ENCODE measurements at places on chromosomes 7 and 10.
A peak's percentile ranks its signal among the peaks of the same experiment; 100 is the strongest.

DNA sequence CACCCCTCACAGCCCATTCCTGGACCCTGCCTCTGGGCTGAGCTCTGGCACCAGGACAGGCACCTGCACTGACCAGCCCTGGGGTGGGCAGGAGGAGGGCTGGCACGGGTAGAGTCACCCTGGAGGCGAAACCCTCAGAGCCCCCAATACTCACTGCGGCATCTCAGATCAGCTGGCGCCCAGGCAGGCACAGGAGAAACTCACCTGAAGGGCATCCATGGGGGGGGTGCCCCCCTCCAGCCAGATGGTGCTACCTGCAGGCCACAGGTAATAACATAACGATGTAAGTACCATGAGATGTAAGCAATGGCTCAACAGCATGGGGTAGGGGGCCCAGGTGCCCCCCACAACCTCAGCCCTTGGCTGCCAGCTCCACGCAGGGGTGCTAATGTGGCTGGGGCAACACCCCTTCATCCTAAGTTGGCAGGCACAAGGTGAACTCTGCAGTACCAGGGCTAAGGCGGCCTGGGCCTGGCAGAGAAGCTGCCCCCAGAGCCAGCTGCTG lies 12.1 kb upstream of the PYROXD2 start:
- DNase-seq, result no peak

DNA sequence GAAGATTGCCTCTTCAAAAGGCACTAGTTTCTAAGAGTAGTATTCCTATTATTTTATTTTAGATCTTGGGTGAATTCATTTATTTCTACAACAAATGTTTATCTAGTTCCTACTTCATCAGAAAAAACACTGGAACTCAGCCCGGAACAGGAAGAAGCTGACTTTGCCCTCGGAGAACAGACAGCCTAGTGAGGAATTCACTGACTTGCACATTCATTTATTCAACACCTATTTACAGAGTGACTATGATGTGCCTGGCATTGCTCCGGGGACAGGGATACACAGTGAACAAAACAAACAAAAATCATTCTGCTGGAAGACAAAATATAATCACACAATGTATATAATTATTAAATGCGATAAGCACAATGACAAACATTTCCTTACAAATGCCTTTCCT lies 54.4 kb upstream of the SDK1 start:
- no peak for DNase-seq

- DNase-seq, result no peak
Measured at GRCh38 chr10:100175875-100176274, 10.0 kb downstream of the ERLIN1 start.

GRCh38 chr10:19488592-19489280 lies 327.5 kb upstream of the PLXDC2 start:
- no peak for DNase-seq

GRCh38 chr7:102395592-102395872 lies 631 bp upstream of the PRKRIP1 start:
- no peak for DNase-seq

- DNase-seq, result no peak
Measured at GRCh38 chr10:80472234-80473095, 18.4 kb downstream of the TSPAN14 start.

DNA sequence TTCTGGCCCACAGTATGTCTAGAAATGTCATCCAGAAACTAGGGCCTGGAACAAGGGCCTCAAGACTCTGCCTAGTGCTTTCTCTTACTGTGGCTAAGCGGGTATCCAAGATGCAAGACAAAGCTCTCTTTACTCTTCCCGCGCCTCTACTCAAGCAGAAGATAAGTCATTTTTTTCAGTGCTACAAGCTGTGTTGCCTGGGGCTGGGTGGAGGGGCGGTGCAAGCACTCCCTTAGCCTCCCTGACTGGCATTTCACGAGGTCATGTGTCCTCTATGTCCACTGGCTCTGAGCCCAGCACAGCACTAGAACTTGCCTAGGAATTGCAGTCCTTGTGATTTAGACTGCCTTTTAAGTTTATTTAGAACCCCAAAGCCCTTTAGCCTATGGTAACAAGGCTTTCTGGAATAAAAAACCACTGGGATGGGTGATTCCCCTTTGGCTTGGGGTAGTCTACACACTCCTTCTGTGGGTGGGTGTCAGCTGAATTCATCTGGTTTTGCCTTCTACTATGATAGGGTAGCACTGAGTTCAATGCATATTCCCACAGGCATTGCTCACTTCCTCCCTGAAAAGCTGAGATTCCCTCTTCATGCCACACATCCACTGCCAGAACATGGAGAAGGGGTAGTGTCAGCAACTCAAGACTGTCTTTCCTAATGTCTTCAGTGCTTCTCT lies 371.8 kb upstream of the KCND2 start:
- DNase-seq, result no peak

DNA sequence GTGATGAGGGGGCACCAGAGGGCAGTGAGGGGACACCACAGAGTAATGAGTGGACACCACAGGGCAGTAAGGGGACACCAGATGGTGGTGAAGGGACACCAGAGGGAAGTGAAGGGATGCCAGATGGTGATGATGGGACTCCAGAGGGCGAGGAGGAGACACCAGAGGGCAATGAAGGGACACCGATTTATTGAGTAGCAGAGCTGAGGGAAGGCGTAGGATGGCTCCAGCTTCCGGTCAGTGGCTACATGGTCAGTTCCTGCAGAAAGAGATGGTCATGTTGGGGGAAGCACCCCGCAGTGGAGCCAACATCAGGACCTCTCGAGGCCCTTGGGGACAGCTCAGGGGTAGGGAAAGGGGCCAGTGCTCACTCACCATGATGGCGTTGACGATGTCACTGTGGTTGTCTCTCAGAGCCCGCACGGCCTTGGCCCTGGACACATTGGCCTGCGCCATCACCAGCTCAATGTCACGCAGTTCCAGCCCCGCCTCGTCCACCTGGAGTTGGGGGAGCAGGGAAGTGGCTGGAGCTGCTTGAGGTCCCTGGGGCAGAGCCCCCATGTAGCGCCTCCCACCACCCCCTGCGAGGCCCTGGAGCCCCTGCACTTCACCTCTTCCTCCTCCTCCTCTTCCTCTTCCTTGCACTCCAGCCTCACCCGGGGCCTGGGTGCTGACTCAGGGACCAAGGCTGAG lies 8.4 kb downstream of the NACAD start:
- DNase-seq, result peak; percentile 7

Data from dorsolateral prefrontal cortex (tissue), 122 donors.